ENCODE measurements at places on chromosomes 4 and X.
A peak's percentile ranks its signal among the peaks of the same experiment; 100 is the strongest.

DNA sequence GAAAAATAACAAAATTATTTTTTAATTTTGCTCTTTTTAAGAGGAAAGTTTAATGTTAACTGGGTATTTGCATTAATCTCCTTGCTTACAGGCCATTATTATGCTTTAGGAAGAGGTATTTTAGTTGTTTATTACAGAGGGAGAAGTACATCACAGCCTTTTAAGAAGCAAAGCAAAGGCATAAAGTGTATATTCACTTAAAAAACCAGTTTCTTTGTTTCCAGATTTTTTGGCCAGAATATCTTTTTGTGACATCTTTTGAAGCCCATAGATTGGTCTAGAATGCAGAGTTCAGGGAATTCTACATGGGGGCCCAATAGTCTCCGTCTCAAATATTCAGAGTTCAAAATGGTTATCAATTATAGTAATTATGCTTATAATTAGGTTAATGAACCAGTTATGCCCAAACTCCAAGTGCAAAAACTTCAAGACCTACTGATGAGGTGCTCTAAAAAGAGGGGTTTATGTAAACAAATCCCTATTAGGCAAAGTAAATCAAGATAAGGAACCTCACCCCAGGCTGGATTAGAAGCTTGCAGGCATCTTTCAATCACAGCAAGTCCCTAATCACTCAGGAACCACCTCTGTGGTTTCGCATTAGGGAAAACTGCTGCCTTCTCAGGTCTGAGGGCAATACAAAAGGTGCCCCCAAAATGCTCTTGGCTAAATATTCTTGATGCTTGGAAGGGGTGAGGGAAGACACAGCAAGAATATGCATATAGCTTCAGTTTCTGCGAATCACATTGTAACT is 1.4 kb downstream of the CXXC4 start:
- DNase-seq: no peak

GRCh38 chr4:108706289-108706688 is 55.9 kb downstream of the OSTC start:
- no peak for DNase-seq

GRCh38 chr4:141560056-141560455 is 76.3 kb upstream of the IL15 start:
- no peak for DNase-seq

DNA sequence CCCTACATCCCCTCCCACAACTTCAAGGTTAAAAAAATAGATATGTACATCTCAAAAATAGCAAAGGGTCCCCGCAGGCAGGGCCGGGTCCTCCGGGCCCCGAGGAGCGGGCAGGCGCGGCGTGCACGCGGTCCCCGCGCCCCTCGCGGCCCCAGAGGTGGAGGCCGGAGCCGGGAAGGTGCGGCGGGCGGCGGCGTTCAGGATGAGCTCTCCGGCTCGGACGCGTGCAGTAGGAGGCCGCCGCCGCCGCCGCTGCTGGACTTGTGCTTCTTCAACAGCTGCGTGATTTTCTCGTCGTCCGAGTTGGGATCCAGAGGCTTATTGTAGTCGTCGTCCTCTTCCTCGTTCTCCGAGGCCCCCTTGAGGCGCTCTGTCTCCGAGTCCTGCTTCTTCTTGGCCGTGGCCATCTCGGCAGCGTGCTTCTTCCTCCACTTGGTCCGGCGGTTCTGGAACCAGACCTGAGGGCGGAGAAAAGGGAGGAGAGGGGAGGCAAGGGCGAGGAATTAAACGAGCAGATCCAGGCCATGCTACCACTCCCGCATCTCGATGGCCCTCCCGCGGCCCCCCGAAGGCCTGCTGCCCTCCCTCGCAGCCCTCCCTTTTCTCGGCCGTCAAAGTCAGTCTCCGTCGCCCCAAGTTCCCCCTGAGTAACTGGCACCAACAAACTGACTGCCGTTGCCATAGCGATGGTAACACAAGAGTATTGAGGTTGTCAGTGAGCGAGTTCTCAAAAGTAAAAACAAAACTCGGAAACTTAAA is 5.8 kb downstream of the NKX6-1 start:
- DNase-seq: peak; percentile 56

GRCh38 chr4:163901319-163901718 is 406.8 kb downstream of the TMA16 start:
- no peak for DNase-seq

DNA sequence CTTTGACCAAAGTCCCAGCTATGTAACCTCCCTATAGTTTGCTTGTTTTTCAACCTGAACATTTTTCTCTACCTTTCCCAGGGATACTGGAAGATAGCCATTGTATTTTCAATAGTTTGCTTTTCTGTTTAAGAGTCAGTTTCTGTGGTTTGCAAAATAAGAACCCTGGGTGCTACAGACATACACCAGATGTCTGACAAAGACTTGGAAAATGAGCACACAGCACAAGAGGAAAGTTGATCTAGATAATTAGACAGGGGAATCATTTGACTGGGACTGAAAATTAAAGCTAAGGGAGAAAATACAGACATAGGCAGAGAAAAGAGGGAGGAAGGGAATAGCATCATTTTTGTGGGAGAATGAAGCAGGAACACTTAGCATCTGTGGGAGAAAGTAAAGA is 218.3 kb upstream of the CNKSR2 start:
- DNase-seq: no peak

- DNase-seq: peak; percentile 41
Observed at GRCh38 chr4:176002007-176002613, 63.5 kb upstream of the WDR17 start.

DNA sequence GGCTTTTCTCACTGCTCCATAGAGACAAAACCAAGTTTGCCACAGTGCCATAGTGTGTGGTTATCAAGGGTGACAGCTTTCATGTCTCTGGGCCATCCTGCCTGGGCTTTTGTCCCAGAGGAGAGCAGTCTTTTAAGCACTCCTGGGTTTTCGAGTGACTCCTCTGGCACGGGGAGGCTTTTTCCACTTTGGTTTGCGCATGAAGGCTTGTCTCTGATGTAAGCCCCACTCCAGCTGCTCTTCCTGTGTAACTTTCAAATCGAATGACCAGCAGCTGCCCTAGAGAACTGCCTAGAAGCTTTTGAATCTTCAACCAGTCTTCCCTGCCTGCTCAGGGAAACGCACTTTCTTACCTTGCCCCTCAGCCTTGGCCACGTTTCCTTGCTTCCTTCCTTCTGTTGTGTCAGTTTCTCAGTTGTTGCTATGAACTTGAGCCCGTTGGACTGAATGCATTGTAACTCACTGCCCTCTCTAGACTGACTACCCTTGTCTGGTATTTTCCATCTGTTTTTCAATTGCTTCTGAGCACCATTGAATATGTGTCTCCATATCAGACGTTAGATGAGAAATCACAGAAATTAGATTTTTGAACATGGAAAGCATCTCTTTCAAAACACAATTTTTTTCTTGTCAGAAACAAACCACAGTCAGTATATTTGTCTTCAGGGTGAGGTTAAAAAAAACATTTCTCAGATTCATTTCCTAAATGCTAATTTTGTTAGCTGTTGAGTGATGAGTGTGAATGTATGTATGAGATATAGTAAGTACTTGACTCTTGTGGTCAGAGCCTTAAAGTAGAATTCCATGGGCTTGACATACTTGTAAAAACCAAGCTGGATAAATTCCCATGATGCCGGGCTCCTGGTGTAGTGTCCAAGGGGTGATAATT is 45.3 kb downstream of the SLC9A6 start:
- DNase-seq: no peak

GRCh38 chr4:1826531-1827350 is 29.2 kb downstream of the LETM1 start:
- no peak for DNase-seq

DNA sequence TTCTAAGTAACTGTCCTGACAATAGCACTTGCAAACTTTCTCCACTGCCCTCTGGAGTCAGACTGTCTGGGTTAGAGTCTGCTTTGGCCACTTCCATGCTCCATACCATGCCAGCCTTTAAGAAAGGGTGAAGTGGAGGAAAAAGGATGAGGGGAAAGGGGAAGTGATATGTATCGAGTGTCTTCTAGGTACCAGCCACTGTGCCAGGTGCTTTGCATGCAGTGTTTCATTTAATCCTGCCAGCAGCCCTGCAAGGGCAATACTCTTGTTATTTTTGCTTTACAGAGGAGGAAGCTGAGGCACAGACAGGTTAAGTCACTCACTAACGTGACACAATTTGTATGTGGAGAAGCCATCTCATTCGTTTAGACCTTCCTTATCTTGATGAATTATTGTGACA is 55.6 kb downstream of the RTL9 start:
- no peak for DNase-seq

DNA sequence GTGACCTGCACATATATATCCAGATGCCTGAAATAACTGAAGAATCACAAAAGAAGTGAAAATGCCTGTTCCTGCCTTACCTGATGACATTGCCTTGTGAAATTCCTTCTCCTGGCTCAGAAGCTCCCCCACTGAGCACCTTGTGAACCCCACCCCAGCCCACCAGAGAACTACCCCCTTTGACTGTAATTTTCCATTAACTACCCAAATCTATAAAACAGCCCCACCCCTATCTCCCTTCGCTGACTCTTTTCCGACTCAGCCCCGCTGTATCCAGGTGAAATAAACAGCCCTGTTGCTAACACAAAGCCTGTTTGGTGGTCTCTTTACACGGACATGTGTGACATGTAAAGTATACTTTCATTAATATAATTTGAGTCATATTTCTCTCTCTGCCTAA is 320.3 kb upstream of the TECRL start:
- DNase-seq: no peak

GRCh38 chr4:78613522-78614321 is 62.2 kb downstream of the ANXA3 start:
- no peak for DNase-seq
